Articular chondrocyte of knee joint (primary cell): ENCODE measurements at places on chromosomes 5 and 9. TPM values are rescaled to one million over a fixed set of nuclear protein-coding genes. Genes with fewer than 3 reads are reported as not detected.

The IFNA2 gene
- 0.11 TPM in 1 of 2 replicates, not detected in the other for total RNA-seq

The IL13 gene
- not detected in 2 replicates for total RNA-seq

The SLC25A46 gene
- total RNA-seq = 101 and 110 TPM in 2 replicates

The CCL27 gene
- total RNA-seq = 0.32 TPM in 1 of 2 replicates, not detected in the other

The DRD1 gene
- not detected in 2 replicates for total RNA-seq

The SLC2A6 gene
- 8.3 and 8.9 TPM in 2 replicates for total RNA-seq

The IL9 gene
- total RNA-seq = not detected in 2 replicates

The LURAP1L gene
- total RNA-seq = 6.9 and 11.7 TPM in 2 replicates

The RPL37 gene
- total RNA-seq = 78.3 and 119 TPM in 2 replicates

The ZFR gene
- total RNA-seq = 98.9 and 129 TPM in 2 replicates

The ZNF79 gene
- 8.9 and 10.2 TPM in 2 replicates for total RNA-seq

The PCDHGB3 gene
- 8.4 and 8.6 TPM in 2 replicates for total RNA-seq

The GDA gene
- not detected in 2 replicates for total RNA-seq
